Activated naive CD8-positive, alpha-beta T cell treated with anti-CD3 and anti-CD28 coated beads, Interleukin-2, amount 50 U/mL, for 24 hours (primary cell): ENCODE measurements at places on chromosomes 6 and 20.

DNA sequence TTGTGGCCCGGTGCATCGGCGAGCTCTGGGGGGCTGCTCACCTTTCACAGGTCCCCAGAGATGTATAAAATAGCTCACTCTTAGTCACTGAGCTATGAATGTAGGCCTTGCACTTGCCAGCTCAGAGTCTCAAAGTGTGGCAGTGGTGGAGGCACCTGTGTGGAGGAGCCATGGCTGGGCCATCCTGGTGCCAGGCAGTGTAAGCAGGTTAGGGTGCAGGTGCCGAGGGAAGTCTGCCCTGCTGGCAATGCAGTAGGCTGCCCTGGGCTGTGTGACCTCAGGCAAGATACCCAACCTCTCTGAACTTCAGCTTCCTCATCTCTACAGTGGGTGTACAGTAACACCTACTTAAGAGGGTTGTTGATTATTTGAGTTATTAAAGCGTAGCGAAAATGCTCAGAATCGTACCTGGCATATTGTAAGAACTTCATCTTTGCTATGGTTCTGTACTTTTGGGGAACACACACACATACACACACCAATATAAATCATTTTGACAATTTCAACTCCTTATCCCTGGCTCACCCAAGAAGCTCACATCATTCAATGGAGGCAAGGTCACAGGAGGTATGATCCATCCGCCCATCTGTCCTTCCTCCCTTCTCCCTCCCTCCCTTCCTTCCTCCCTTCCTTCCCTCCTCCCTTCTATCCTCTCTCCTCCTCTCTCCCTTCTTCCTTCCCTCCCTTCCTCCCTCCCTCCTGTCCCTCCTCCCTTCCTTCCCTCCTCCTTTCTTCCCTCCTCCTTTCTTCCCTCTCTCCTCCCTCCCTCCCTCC, 66.8 kb upstream of the STX16 start:
- no peak overlapping the region for H3K4me3 ChIP-seq
- DNase-seq = no peak
- no peaks in the 10 kb centered on the region for H3K36me3 ChIP-seq
- H3K27ac ChIP-seq = no peak overlapping the region
- H3K27me3 ChIP-seq = peaks cover 6% of the 10 kb centered on the region

GRCh38 chr6:135739288-135739687, 112.2 kb upstream of the PDE7B start:
- no peak for DNase-seq
- peaks cover 6% of the 10 kb centered on the region for H3K4me1 ChIP-seq
- H3K27ac ChIP-seq = no peak overlapping the region
- H3K27me3 ChIP-seq = peaks cover 1% of the 10 kb centered on the region
- no peak overlapping the region for H3K4me3 ChIP-seq
- H3K36me3 ChIP-seq = no peaks in the 10 kb centered on the region

DNA sequence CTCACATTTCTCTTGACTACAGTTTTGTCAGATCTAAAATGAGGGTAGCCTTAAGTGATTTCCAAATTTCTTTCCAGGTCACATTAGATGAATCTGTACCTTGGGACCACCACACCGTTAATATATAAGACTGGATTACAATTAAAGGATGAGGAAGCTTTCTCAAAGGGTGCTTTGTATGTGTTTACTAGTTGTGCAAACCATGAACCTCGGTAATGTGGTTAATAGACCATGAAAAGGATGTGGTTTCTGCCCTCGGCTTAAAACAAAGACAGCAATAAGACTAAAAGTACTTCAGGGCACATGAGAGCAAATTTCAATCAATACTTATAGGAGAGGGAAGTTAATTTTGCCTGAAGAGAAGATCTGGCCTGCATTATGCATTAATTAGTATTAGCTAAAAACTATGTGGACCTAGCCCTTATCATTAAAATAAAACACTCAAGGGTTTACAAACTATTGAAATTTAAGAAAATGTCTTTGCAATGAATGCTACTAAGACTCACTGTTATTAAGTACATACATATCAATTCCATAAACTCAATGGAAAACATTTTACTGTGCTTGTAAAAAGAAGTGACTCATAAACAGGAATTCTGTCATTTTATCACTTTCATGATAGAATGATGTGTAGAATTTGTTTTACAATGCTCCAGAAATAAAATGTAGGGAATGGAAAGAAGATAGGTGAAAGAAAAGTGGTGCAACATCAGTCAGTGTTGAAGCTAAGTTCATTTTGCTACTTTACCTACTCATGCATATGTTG, 936 bp upstream of the TMX4 start:
- DNase-seq = no peak
- H3K36me3 ChIP-seq = no peaks in the 10 kb centered on the region
- H3K4me3 ChIP-seq = no peak overlapping the region
- H3K27ac ChIP-seq = no peak overlapping the region
- peaks cover 18% of the 10 kb centered on the region for H3K4me1 ChIP-seq

GRCh38 chr20:5749952-5750779, at the start of gene SHLD1:
Gene SHLD1, plus strand, starts transcription at chr20:5750401. Its CDS starts 22,465 bp downstream, at chr20:5772866.
- DNase-seq = peak; percentile 79
- H3K36me3 ChIP-seq = peaks cover 6% of the 10 kb centered on the region
- H3K27me3 ChIP-seq = no peaks in the 10 kb centered on the region
- peaks cover 24% of the 10 kb centered on the region for H3K4me1 ChIP-seq

DNA sequence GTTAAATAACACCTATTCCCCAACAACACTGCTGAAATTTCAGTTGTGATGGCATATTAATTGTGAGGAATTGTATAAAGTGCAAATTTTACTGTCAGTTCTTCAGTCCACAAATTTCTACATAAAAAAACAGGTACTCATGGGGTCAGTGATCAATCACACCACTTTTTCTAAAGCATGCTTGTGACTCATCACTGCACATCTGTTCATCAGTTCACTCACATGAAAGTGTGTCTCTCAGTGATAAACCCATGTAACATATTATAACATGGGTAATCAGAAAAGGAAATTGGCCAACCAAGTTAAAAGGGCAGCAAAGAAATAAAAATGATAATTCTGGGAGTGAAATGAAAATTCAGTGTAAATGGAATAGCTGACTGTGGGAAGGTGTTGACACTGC, 234.7 kb upstream of the FKBP1C start:
- no peak overlapping the region for H3K27ac ChIP-seq
- no peaks in the 10 kb centered on the region for H3K36me3 ChIP-seq
- H3K4me1 ChIP-seq = no peaks in the 10 kb centered on the region
- H3K27me3 ChIP-seq = no peaks in the 10 kb centered on the region
- no peak overlapping the region for H3K4me3 ChIP-seq

DNA sequence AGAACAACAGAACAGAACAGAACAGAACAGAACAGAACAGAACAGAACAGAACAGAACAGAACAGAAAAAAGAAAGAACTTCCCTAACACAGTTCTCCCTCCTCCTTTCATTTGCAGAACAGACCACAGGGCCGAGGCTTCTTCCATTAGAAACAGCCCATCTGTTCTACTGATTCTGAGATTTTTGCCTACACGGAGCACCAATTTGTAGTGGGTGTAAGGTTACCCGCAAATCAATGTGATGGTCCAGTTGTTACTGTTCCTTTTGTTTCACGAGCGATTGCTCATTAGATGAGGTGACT, 734 bp upstream of the OGFRL1 start:
- peaks cover 40% of the 10 kb centered on the region for H3K4me1 ChIP-seq
- H3K36me3 ChIP-seq = peaks cover 2% of the 10 kb centered on the region
- peak overlapping the region; percentile 72 for H3K4me3 ChIP-seq
- no peaks in the 10 kb centered on the region for H3K27me3 ChIP-seq
- no peak for DNase-seq
- peak overlapping the region; percentile 67 for H3K27ac ChIP-seq

GRCh38 chr6:112037783-112038216, 16.1 kb upstream of the CCN6 start:
- peaks cover 2% of the 10 kb centered on the region for H3K36me3 ChIP-seq
- peaks cover 87% of the 10 kb centered on the region for H3K4me1 ChIP-seq
- peak overlapping the region; percentile 65 for H3K27ac ChIP-seq

DNA sequence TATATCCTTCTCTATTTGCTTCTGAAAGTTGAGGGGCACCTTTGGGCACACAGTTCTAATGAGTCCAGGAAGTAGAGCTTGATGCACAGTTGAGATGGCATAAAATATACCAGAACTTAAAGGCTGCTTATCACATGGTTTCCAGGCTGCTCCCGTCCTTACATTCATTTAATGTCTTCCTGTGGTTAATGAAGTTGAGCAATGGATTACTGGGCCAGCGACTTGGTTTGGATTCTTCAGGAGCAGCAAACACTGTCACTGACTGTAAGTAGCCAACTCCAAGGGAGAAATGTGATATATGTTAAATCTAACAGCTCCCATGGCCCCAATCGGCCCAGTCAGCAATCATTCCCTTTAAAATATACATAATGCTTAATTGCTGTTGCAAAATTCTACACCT, 9.0 kb upstream of the TSHZ2 start:
- no peaks in the 10 kb centered on the region for H3K4me1 ChIP-seq
- H3K4me3 ChIP-seq = no peak overlapping the region
- peaks cover 14% of the 10 kb centered on the region for H3K27me3 ChIP-seq
- no peak for DNase-seq
- no peak overlapping the region for H3K27ac ChIP-seq

GRCh38 chr20:44231193-44231592, 15.9 kb upstream of the GDAP1L1 start:
- peaks cover 3% of the 10 kb centered on the region for H3K4me1 ChIP-seq
- no peak overlapping the region for H3K4me3 ChIP-seq
- no peaks in the 10 kb centered on the region for H3K27me3 ChIP-seq
- H3K36me3 ChIP-seq = no peaks in the 10 kb centered on the region
